Right lobe of liver (tissue), 6 donors: ENCODE measurements at places on chromosomes 6 and 20.

DNA sequence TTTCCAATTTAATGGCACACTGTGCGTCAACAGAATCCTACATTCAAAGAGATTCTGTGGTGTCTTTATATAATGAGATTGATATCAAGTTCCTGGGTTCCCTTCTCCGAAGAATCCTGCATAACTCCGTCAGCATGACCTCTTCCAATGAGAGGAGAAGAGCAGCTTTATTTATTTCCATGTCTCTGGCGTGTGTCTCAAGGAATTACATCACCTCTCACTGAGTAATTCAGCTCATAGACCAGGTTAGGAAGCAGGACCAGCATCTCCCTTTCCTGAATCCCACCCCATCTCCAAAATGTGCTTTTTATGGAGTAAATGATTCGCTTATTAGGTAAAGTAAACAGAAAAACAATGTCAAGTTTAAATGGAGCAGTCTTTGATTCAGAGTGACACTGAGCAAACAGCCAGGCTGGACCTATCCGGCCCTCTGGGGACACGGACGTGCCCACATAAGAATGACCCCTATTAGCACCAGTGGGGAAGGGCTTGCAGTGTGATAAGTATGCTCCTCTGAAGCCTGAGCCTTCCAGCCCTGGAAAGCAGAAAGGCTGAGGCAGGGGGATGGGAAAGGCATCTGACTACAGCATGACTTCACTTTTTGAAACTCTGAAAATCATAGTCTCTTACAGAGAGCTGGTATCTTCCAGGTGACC is 165.2 kb downstream of the CLIC5 start:
- H3K27ac ChIP-seq, result no peak overlapping the region
- no peaks in the 10 kb centered on the region for H3K4me1 ChIP-seq
- DNase-seq, result no peak
- H3K4me3 ChIP-seq, result no peak overlapping the region
- no peaks in the 10 kb centered on the region for H3K27me3 ChIP-seq
- H3K36me3 ChIP-seq, result no peaks in the 10 kb centered on the region

GRCh38 chr6:149965194-149966020 is 1.7 kb downstream of the ULBP1 start:
- DNase-seq, result no peak
- no peaks in the 10 kb centered on the region for H3K4me1 ChIP-seq

- no peak overlapping the region for H3K4me3 ChIP-seq
- H3K4me1 ChIP-seq, result no peaks in the 10 kb centered on the region
- DNase-seq, result no peak
- no peaks in the 10 kb centered on the region for H3K36me3 ChIP-seq
- H3K27ac ChIP-seq, result no peak overlapping the region
These were observed 623.3 kb upstream of the MANEA start for GRCh38 chr6:94953867-94954631.

DNA sequence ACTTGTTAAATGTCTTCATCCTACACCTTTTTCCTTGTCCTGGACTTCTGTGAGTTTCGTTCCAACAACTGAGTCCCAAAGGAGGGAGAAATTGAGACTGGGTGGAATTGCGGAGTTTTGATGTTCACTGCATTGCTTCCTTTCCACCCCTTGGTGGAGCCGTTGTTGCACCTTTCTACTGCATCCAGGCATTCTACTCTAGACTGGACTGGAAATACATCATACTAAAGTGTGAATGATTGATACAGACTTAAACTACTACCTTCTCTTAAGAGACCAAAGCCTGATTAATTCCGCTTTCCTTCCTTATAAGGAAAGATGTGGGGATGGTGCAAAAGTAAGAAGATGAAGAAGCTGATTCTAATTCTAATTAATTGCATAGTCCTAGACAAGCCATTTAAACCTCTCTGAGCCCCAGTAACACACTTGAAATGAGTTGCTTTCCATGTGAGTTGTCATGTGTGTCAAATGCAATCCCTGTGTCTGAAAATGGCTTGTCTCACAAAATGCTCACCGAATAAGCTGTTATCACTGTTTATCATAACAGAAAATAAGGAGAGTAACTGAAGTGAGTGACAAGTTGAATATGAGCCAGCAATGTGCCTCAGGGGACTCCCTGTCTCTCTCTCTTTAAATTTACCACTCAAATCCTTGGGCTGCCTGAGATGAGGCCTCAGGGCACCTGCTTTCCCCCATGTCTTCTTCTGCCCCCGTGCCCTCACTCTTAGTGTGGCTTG is 338.3 kb upstream of the CHD6 start:
- no peak for DNase-seq
- H3K27ac ChIP-seq, result no peak overlapping the region
- no peaks in the 10 kb centered on the region for H3K27me3 ChIP-seq
- no peaks in the 10 kb centered on the region for H3K36me3 ChIP-seq
- no peak overlapping the region for H3K4me3 ChIP-seq

DNA sequence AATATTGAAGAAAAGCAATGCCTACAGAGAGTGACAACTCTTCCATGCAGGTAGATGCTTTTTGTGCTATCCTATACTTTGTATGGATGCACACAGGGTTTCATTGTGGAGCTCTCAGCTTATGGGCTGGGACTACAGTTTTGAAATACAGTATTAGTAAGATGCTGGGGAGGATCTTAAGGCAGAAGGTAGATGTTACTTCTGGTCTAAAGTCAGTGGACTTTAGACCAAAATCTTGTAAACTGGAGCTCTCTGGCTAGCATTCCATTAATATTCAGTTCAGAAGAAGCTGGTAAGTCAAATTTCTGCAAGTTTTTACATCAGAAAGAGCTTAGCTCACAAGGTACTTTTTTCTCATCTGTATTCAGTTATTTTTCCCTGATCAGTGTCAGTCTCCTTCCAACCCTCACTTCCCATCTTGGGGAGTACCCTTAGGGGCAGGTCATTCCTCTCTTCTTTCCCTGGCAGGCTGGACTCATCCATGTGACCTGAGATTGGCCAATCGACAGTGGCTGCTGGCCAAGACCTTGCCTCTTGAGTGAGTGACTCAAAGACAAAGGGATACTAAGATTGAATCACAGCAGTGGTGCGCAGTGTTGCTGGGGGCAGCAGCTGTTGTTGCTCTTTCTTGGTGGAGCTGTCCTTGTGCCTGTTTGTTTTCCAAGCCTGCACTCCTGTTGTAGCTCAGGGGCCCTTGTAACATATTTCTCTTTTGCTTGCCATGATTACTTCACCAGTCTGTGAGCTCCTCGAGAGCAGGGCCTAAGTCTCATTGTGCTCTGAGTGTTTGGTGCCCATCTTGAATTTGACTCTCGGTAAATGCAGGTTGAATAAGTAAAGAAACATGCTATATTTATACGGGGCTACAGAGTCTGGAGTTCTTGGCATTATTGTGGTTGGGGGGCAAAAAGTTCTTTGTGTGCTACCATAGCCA is 2.8 kb upstream of the PHF20 start:
- H3K27me3 ChIP-seq, result no peaks in the 10 kb centered on the region
- peak overlapping the region; percentile 80 for H3K27ac ChIP-seq
- no peaks in the 10 kb centered on the region for H3K4me1 ChIP-seq
- DNase-seq, result peak; percentile 93
- H3K4me3 ChIP-seq, result no peak overlapping the region

DNA sequence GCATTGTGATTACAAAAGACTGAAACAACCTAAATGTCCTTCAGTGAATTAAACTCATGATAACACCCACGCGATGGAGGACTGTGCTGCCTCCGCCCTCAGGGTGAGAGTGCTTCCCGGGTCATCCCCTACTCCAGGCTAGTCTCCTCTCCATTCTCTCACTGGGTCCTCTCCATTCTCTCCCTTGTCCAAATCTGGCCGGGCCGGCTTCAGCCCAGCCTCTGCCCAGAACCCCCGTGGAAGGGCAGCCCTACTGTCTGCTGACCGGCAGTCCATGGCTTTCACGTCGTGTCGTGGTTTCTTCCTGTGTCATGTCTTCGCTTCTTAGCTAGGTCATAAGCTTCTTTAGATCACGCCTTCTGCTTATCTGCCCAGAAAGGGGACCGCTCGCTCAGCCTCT is 74.8 kb downstream of the CDC5L start:
- H3K27ac ChIP-seq, result no peak overlapping the region
- no peaks in the 10 kb centered on the region for H3K4me1 ChIP-seq
- no peaks in the 10 kb centered on the region for H3K27me3 ChIP-seq
- no peak overlapping the region for H3K4me3 ChIP-seq
- no peaks in the 10 kb centered on the region for H3K36me3 ChIP-seq
- DNase-seq, result no peak

DNA sequence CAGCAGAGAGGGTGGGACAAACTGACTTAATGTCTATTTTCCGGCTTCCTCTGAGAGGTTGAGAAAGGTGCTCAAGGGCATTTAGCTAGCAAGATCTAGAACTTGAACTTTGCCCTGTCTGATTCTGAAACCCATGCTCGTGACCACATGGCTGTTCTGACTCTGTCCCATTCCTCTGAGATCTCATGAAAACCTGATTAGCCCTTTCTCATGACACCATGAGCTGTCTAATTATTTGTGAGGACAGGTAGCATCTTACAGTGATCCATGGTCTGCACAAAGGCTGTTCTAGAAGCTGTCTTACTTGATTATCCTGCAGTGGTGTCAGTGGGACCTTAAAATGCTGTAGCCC is 89.6 kb upstream of the TOX2 start:
- DNase-seq, result no peak
- no peaks in the 10 kb centered on the region for H3K27me3 ChIP-seq
- no peak overlapping the region for H3K27ac ChIP-seq
- H3K36me3 ChIP-seq, result no peaks in the 10 kb centered on the region
- H3K4me1 ChIP-seq, result no peaks in the 10 kb centered on the region
- H3K4me3 ChIP-seq, result no peak overlapping the region

GRCh38 chr6:110439356-110439755 is 24.0 kb upstream of the DDO start:
- no peaks in the 10 kb centered on the region for H3K4me1 ChIP-seq
- no peaks in the 10 kb centered on the region for H3K36me3 ChIP-seq
- no peak for DNase-seq
- H3K4me3 ChIP-seq, result no peak overlapping the region

DNA sequence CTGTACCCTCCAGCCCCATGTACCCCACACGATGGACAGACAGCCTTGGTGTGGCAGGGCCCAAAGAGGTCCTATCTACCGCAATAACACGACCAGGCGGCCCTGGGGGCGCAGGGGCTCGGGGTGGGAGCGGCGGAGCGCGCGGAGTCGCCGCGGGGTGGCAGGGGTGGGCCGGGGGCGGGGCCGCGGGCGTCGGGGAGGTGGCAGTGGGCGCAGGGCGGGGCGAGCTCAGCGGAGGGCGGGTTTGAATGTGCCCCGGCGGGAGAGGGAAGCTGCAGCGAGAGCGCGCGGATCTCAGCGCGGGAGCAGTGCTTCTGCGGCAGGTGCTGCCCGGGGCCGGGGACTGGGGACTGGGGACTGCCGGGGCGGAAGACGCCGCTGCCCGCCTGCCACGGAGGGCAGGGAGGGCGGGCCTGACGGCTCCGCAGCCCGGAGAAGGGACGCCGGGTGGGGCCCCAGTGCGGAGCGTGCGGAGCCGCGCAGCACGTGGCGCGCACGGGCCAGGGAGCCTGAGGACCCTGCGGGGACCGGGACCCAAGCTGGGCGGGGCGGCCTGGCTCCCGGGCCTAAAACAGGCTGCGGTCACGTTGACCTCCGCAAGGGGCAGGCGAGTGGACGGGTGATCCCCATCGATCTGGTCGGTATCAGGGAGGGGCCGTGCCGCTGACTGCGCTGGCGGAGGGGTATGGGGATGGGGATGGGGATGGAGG is at the start of gene SLC29A1:
Gene SLC29A1 (plus strand): TSS at position 277 of the 710 bp plus-strand sequence. CDS start 3,719 bp downstream, outside the sequence.
- H3K27ac ChIP-seq, result peak within 1 kb of the TSS; percentile 78
- DNase-seq, result peak; percentile 86
- H3K36me3 ChIP-seq, result no peaks in the 10 kb centered on the region
- H3K27me3 ChIP-seq, result no peaks in the 10 kb centered on the region
- no peaks in the 10 kb centered on the region for H3K4me1 ChIP-seq

- no peak overlapping the region for H3K4me3 ChIP-seq
- peak; percentile 74 for DNase-seq
- H3K4me1 ChIP-seq, result no peaks in the 10 kb centered on the region
- no peaks in the 10 kb centered on the region for H3K27me3 ChIP-seq
- H3K36me3 ChIP-seq, result no peaks in the 10 kb centered on the region
These were observed 18.4 kb upstream of the ZNF76 start for GRCh38 chr6:35240838-35241801.

DNA sequence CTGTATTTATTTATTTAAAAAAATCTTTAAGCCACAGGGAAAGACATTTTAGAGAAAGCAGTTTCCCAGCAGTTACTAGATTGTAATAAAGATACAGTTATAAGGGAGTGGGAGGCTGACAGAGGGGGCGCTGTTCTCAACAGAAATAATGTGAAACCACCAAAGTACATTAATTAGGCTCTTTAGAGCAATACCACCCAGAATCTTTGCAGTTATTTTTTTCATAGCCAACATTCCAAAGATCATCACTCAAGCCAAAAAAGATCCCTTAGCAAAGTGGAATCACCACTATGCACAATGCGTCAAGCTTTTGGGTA is 331.3 kb upstream of the DEFB112 start:
- DNase-seq, result no peak
- no peaks in the 10 kb centered on the region for H3K27me3 ChIP-seq
- no peaks in the 10 kb centered on the region for H3K4me1 ChIP-seq

DNA sequence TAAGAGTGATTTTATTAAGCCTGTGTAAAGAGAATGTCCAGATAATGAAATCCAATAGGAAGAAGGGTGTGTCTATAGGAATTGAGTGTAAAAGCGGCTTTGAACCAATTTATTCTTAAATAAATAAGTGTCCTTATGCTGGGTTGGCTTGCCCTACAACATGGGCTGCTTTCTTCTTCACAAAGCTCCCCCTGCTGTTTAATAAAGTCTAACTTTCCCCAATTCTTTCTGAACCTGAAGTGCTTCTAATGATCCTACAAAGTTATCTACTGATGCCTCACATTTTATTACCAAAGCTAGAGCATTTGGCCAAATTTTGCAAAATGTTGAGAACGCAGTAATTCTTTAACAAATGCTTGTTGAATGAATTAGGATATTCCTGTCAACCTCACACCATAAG is 36.3 kb upstream of the SIRT5 start:
- H3K4me3 ChIP-seq, result no peak overlapping the region
- no peaks in the 10 kb centered on the region for H3K27me3 ChIP-seq
- H3K4me1 ChIP-seq, result no peaks in the 10 kb centered on the region
- no peak for DNase-seq
- H3K36me3 ChIP-seq, result no peaks in the 10 kb centered on the region

GRCh38 chr6:105994118-105994590 is 92.0 kb upstream of the PRDM1 start:
- peak overlapping the region; percentile 54 for H3K4me3 ChIP-seq
- peaks cover 31% of the 10 kb centered on the region for H3K27me3 ChIP-seq
- H3K27ac ChIP-seq, result peak overlapping the region; percentile 34
- H3K36me3 ChIP-seq, result no peaks in the 10 kb centered on the region
- peak; percentile 47 for DNase-seq

DNA sequence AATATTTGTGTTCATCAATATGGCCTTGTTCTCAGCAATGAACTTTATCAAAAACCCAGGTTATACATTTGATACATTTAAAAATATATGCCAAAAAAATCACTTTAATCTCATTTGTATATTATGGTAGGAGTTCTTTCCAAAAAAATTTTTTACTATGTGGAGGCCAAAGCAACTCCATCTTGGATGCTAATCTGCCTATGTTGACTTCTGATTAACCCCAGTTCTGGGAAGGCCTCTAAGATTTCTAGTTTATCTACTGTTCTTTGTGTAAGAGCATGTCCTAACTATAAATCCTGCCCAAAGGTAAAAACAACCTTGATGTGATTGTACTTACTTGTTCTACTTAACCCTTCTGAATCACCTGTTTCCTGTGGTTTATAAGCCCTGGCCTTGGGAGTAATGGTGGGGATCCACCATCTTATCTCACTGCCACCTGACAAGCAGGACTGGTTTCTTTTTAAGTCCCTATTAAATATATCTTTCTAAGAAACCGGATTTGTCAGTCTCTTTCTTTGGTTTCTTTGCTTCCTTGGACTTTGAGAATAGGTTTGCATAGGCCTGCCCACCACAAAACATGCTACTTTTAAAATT is 46.7 kb downstream of the RNGTT start:
- no peak for DNase-seq
- H3K4me1 ChIP-seq, result no peaks in the 10 kb centered on the region
- no peaks in the 10 kb centered on the region for H3K27me3 ChIP-seq
- no peak overlapping the region for H3K27ac ChIP-seq
